ENCODE measurements at places on chromosomes 11 and 22.

DNA sequence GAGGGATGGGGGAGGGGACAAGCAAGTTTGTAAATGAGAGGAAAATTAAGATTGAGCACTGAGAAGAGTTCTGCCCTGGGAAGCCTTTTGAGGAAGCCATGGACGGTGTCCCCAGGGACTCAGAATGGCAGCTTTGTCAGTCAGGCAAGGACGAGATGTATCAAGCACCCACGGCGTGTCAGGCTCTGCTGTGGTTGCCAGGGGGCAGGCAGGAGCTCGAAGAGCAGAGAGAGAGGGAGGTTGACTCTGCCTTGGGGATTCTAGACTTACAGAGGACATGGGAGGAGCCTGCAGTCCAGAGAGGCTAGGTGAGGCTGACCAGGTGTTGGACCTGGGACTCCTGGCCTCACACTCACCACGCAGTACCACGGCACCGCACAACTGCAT lies 29.1 kb upstream of the SYT7 start:
- no peak for DNase-seq

DNA sequence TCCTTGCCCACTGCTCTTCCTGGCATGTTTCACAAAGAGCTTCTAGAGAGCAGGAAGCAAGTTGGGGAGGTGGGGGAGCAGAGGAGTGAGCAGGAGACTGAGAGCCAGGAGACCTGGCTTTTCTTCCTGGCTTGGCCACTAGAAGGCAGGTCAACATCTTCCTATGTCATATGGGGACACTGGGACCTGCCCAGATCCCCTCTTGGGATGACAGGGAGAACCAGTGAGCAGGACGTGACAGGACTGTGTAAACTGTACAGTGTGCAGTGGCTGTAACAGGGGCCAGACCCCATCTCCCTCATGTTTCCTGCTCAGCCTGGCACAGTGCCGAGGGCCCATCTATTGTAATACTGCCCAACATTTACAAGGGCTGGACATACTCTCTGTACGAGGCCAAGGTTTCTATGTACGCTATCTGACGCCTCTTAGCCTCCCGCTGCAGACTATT lies 29.4 kb downstream of the GDPD5 start:
- no peak for DNase-seq

- no peak for DNase-seq
Measured at GRCh38 chr11:107651672-107652071, 60.2 kb downstream of the SLN start.

- DNase-seq: no peak
Measured at GRCh38 chr11:118180300-118180703, 3.9 kb upstream of the SCN2B start.

GRCh38 chr22:25881210-25881755 lies 139.3 kb downstream of the MYO18B start:
- DNase-seq: no peak

- DNase-seq: no peak
Measured at GRCh38 chr11:67027483-67027930, 4.6 kb downstream of the SYT12 start.

DNA sequence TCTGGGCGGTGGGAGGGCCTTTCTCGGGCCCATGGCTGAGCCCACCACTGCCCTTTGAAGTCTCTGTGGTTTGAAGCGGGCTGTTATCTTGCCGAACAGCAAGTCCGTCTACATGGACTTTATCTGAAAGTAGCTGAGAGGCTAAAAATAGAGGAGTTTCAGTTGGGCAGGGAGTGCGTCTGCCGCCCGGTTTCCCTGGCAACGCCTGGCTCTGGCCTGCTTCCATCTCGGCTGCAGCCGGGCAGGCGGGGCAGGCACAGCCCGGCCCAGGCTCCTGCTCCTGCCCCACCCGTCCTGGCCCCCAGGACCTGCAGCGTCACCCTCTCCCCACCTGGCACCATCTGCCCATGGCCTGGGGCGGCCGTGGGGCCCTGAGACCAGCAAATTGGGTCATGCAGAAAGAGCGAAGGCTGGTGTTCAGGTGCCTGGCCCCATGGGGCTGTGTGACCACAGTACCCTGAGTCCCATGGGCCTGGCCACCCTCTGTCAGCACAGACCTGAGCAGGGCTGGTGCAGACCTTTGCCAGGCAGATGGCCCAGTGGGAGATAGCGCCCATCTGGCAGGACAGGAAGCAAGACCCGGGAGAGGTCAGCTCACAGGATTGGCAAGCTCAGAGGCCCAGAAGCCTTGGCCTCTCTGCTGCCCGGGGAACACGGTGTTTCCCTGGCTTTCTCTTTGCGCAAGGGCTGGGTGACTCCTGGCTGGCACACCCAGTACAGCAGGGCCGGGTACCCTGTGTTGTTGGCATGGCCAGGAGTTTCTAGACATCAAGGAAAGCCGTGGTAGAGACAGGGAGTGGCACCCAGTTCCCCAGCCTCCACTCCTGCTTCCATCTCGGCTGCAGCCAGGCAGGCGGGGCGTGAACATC lies 79.1 kb upstream of the KCNQ1OT1 start:
- DNase-seq: no peak

- no peak for DNase-seq
Measured at GRCh38 chr11:46216019-46216764, 61.3 kb upstream of the CREB3L1 start.

- DNase-seq: no peak
Measured at GRCh38 chr22:25701056-25701780, 40.8 kb upstream of the MYO18B start.

DNA sequence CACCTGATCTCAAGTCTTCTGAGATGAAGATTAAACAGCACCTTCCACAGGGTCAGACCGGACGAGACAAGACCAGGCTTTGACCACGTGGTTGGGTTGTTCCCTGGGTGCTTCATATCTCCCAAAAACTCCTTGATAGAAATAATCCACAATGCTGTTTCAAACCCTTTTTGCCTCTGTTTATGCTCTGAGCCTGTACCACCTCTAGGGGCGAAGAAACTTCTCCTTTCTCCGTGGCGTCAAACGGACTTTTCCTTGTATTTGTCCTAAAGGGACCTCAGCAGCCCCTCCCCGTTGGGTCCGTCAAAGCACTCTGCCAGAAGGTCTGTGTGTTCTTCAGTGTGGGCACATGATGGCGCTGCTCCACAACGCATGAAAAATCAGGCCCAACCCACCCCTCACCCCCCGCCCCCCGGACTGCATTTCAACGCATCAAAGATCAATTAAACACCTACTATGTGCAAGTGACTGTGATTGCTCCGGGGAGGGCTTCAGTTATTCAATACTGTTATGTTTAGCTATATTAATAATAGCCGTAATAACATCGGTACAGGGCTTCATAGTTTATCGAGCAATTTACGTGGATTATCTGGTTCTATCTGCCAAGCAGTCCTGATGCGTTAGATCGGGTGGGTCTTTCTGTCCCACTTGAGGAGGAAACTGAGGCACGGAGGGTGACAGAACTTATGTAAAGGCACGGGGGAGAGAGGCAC lies 17.3 kb upstream of the EIF3D start:
- peak; percentile 61 for DNase-seq

DNA sequence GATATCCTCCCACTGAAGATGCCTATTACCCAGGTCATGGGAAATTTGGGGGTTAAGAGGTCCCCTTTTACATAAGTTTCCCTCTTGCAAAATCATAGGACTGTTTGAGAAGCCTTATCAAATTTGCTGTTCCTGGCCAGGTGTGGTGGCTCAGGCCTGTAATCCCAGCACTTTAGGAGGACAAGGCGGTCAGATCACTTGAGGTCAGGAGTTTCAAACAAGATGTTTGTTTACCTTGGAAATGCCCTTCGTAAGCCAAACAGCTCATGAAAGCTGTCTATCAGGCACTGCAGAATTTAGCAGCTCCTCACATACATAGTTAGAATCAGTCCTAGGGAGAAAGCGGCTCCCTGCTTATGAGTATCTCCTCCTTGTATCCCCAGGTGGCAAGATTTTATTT lies 4.9 kb upstream of the EI24 start:
- no peak for DNase-seq

DNA sequence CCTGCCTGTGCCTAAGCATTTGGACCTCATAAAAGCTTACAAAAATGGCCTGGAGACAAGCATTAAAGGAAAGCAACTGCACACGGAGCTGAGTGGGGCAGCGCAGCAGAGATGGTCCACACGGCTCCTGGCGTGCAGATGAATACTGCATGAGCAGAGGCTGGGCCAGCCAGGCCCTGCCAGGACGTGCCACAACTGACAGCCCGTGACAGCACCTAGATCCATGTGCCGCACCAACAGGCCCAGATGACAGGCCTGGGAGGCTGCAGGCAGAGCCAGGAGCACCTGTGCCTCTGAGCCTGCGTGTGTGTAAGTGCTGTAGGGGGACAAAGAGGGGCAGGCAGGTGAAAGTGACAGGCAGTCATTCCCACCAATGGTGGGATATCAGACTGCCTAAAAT lies 33.4 kb downstream of the MICAL3 start:
- DNase-seq: no peak

DNA sequence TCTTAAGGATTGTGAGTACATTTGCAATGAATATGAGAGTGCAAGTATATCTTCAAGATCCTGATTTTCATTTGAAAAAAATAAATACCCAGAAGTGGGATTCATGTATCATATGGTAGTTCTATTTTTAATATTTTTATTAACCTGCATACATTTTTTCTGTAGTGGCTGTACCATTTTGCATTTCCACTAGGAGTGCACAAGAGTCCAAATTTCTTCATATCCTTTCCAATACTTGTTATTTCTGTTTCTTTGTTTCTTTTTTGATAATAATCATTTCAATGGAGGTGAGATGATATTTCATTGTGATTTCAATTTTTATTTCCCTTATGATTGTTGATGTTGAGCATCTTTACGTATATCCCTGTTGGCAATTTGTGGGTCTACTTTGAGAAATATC lies 759.8 kb upstream of the CNTN5 start:
- no peak for DNase-seq

GRCh38 chr11:12187399-12187798 lies 77.0 kb downstream of the MICAL2 start:
- peak; percentile 69 for DNase-seq

- DNase-seq: no peak
Measured at GRCh38 chr11:66368484-66368883, 3.1 kb downstream of the SLC29A2 start.

GRCh38 chr11:80136991-80137390 lies 696.2 kb upstream of the TENM4 start:
- no peak for DNase-seq

DNA sequence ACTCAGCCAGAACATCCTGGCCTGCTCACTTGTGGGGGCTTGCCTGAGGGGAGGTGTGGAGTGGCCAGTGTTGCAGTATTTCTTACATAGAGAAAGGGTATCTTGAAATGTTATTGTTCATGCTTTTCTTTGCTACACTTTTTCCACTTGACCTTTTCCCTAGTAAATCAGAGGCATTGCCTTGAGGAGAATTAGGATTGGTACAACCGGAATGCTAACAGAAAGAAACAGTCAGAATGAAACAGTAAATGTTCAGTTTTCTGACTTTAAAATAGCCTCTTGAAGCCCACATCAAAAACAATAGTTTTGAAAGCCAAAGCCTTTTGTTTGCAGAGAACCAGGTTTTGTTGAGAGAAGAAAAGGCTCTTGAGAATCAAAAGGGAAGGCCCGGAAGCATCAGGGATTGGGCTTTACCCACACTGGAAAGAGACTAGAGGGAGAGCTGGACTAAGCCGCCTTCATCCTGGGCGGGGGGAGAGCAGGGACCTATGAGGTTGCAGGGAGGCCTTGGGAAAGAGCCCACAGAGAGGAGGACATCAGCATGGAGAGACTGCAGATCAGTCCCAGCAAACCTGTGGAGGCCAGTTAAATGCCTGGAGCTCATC lies 12.4 kb downstream of the ADM start:
- DNase-seq: no peak

GRCh38 chr11:31780078-31780477 lies 31.0 kb downstream of the PAX6 start:
- no peak for DNase-seq

DNA sequence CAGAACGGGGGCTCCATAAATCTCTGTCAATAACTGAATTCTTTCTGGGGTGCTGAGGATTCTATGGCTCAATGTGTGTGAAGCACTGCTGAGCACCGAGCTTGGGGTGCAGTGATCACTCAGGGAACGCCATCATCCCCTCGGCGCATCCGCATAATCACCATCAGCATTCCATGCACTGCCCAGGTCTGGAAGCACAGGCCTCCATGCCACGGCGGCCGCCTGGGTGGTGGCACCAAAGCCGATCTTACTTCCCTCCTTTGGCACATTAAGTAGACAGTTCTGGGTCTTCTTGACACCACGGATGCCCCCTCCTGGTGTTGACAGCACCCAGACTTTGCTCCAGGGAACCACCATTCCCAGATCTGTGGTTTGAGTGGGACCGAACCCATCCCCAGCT lies 15.6 kb downstream of the LTO1 start:
- no peak for DNase-seq

- no peak for DNase-seq
Measured at GRCh38 chr11:2737226-2737590, 37.4 kb upstream of the KCNQ1OT1 start.

DNA sequence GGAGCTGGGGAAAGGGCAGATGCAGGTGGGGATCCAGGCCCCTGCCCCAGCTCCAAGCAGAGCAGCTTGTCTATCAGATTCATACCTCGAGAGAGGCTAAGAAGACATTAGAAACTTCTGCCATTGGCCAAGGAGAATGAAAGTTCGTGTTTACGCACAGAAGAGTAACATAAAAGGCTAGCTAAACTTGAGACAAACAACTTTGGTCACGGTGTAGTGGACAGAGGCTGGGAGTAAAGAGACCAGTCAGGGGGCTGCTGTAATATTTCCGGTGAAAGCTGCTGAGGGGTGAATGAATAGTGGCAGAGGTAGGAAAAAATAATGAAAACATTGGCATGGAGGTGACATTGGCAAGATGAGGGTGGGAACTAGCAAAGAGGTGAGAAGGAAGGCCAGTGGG lies 22.9 kb downstream of the PHF21B start:
- DNase-seq: no peak

GRCh38 chr11:46856605-46857343 lies 10.7 kb upstream of the CKAP5 start:
- no peak for DNase-seq

DNA sequence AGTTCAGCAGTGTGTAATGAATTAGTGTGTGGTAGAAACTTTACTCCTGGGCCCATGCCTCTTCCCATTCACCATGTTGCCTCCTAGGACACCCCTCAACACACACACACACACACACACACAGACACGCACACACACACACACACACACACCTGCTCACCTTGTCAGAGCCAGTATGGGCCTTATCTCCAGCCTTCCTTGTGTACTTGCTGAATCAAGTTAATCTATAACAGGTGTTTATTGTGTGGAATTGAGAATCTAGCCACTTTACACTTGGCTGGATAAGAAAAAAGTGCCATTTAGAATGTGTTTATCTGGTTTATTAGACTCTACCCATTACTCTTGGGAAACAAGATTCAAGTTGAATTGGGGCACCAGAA lies 14.5 kb upstream of the ZDHHC13 start:
- DNase-seq: no peak

DNA sequence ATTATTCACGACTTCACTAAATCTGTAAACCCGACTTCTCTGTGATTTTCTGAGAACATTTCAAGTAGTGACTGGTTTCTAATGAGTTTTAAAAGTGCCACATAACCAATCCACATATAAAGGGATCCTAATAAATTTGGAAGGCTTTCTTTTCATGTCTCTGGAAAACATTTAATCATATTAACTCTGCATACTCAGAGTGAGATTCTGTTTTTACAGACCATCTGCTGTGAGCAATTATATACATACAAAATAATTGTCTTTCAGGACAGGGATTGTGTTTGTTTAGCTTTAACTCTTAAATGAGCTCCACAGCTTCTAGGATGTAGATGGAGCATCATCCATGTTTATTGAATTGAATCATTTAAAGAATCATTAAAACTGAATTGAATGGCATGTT lies 65.1 kb downstream of the PRMT3 start:
- DNase-seq: no peak

- DNase-seq: peak; percentile 66
Measured at GRCh38 chr11:66745356-66746235, 16.6 kb upstream of the SPTBN2 start.

Measured in activated CD4-positive, alpha-beta T cell treated with anti-CD3 and anti-CD28 coated beads, Interleukin-2, Interleukin-6, amounts not matched to agents 100 ng/mL and 50 ng/mL, durations not matched to agents 16 hours and 8 hours (primary cell).